ENCODE measurements at places on chromosomes 5 and 9.

DNA sequence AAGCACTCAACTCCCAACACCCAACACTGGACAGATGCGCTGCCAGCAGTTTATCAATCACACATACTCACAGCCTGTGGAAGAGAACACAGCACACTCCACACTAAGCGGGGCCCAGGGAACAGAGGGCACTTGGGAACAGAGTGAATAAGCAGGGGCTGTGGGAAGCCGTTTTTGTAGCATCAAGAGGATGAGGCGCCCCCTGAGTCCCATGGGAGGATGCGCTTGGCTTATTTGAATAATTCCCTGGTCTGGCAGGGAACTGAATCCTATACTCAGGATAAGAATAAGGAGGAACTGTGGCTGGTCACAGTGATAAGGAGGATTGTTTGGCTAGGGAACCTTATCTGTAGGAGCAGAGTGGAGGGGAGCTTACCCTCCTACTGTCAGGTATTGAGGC lies 96.1 kb upstream of the DNAH5 start:
- no peak for DNase-seq

DNA sequence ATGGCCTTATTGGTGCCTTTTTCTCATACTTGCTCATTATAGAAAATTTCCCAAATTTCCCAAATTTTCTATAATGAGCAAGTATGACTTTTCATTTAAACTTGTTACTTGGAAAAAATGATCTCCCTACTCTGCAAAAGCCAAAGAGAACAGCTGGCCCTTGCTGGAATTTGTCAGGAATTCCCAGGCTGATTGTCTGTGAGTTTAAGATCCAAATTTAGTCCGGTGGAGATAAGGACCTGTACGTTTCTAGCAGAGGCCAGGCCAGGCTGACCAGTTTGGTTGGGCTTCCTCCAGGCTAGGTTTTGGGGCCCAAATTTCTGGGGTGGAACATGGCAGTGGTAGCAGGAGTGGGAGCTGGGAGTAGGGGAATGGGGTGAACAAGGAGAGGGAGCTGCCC lies 51.9 kb downstream of the NEURL1B start:
- DNase-seq = no peak

GRCh38 chr5:74149395-74149794 lies 491.1 kb downstream of the ENC1 start:
- DNase-seq = peak; percentile 78

DNA sequence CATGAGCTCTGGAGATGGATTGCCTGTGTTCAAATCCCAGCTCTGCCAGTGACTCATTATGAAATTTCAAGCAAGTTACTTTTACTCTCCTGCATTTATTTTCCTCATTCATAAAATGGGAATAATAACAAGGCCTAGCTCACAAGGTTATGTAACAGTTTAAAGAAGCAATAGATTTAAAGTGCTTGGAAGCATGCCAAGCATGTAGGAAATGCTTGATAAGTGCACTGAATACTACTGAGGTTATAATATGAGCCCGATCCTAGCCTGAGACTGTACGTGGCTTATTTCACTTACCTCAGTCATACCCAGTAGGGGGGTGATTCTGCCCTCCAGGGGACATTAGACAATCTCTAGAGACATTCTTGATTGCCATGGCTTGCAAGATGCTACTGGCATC lies 734.1 kb upstream of the WWC1 start:
- no peak for DNase-seq

DNA sequence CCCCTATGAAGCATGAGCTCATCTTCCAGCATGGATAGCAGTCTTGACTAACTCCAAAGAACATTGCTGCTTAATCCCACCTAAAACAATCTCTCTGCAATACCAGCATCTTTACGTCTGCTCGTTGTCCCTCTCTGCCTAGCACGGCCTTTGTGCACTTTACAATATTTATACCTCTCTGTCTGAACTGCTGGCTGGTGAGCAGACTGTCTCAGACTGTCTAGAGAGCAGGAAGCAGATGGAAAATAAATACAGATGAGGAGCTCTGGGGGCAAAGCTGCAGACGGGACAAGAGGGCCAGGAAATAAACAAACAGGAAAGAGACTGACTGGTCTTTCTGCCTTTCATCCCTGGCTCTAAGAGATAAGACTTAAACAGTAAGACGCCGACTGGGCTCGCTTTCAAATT lies 224.8 kb downstream of the ENC1 start:
- no peak for DNase-seq

DNA sequence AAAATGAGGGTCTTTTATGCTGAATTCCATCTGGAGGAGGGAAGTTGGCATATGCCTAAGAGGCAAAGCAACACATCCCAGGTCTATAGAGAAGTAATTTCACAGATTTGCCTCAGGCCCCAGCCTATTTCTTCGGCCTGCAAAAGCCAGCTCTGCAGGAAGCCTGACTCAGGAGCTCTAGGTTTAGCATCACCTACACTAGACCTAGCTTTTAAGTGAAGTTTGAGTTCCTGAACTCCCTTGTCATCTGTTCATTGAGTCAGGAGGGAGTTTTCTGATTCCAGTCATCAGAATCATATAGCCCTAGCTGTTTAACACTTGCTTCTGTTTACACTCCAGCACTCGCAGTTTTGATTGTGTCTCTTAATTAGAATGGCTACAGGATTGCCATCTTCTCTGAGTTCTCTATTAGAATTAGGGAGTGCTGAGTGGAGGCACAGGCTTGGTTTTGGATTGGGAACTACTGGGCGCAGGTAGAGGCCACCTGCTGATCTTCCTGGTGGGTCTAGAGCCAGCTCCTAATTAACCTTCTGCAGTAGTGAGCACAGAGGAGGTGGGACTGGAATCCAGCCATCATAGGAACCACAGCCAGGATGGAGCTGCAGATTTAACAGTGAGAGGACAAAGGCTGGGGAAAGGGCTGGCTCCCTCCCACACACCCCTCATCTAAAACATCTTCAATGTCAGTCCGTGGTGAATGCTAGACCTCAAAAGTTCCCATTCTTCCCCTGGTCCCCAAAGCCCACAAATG lies 179.5 kb downstream of the TRIO start:
- no peak for DNase-seq
